Inflammatory macrophage (primary cell): ENCODE measurements at places on chromosomes 2 and 18.

- no peak for DNase-seq
Observed at GRCh38 chr2:60413814-60414168, 139.7 kb downstream of the BCL11A start.

GRCh38 chr2:206561962-206562361 lies 80.3 kb upstream of the FAM237A start:
- no peak for DNase-seq

DNA sequence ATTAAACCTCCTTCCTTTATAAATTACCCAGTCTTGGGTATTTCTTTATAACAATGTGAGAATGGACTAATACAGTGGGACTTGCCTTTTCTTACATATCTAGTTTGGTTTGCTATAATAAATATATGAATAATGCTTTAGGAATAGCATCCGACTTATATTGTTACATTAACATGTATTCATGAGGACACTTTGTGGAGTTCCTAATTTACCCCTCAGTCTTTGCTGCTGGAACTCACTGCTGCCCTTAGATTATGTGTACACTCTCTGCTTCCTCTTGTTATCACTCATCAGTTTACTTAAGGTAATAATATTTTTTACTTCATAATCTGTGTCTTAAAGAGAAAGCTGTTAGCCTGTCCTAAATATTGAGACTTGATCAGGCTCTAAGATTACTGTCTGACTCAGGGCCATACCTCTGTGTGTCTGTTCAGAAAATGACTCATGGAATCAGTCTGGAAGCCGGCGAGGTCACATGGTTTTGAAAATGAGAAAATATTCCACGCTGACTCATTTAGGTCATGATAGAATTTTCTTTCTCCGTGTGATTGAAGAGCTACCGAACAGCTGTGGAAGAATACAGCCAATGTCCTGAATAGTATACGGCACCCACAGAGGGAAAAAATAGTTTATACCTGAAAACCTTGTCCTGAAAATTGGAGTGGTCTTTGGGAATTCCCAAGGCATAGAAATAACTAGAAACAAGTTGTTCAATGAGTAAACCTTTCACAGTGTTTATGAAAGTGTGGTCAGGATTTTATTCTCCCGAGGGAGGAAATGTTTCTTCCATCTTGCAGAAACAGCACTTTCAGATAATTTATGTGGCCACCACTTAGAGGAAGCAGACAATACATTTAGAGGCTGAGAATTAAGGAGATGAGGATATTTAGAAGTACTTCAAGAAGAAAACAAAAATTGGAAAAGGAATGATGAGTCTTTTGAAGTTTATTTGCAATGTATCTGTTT lies 156.4 kb downstream of the DSEL start:
- DNase-seq = peak; percentile 8

DNA sequence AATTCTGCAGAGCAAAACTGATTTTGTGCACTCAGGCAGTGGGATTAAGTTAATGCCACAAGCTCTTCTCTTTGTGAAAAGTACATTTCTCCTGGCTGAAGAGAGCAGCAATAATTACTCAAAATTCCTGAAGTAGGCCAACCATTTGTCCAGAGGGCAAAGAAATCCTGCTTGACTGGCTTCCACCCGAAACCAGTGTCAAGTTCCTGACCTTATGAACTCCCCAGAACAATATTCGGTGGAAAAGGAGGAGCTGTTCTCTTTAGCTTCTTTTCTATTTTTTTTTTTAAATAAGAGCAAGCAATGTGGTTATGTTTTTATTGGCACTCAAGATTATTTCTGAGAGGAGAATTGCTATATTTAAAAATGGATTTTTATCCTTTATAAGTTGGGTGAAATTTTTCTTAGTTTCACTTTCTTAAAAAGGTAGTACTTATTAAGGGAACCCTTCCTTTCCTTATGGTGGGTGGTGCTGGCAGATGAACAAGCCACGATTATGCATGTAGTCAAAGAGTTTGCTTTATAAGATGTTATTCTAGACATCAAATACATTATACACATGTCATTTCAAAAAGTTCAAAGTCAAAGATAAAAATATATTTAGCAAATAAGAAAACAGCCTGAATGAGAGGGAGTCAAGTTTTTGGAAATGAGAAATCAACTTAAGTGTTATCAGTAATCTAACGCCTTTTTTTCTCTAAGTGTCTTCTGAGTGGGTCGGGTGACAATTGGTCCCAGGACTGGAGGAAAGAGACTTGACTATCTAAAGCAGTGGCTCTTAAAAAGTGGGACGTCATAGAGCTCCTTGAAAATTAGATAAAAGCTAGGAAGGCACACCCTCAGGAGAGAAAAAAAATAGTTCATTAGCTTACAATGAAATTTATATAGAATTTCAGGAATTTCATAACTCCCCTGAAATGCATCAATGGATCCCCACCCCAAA lies 194.5 kb downstream of the IKZF2 start:
- no peak for DNase-seq

DNA sequence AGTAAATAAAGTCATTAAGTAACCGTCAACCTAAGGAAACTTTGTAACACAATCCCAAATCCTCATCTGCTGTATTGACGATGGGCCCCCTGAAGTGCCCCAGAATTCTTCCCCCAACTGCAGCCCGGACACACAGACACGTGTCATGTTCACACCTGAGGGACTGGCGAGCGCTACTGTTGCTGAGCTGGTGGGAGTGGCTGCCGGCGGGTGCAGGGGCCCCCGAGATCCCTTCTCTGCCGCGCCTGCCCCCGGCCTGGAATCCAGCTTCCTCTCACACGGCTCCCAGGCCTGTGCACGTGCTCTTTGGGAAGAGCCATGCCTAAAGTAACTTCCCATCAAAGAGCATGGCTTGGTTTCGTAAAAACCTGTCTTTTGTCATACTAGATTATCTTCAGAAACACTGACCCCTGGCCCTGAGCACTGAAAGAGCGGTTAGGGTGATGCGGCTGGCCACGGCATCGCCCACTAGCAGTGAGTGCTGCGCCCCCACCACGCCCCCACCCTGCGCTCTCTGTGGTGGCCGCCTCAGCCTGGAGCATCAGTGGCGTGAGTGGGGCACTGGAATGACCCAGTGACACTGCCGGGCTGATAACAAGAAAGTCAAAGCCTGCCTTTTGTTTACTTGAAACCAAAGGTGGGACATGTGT lies 56.0 kb downstream of the ADI1 start:
- DNase-seq = no peak

DNA sequence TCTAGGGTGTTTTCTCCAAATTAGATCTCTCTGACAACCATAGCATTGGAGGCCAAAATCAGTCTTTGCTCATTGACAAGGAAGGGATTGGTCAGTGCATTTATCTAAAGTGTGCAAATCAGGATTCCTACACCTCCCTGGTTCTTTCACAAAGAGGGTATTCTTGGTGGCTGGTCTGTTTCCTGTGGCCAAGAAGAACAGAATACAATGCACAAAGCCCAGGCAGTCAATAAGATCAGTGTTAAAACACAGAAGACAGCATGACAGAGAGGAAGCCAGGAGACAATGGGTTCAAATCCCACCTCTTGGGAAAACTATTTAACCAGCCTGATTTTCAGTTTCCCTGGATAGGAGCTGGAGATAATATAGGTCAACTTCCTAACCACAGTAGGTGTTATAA lies 46.1 kb upstream of the THOC1 start:
- DNase-seq = no peak

DNA sequence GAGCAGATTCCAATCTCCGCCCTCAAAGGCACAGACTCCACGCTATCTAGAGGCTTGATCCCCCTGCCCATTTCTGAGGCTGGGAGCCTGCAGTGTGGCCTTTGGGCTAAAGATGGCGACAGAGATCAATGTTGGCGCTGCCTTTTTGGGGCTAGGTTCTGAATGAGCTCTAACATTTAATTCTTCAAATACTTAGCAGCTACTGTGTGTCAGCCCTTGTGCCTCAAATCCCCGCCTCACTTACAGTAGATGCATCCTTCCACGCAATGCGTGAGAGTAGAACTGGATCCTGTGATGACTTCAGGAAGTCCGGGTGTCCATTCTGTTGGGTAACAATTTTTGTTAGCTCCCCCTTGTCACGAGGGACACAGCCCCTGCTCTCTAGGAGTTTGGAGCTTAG lies 12.4 kb downstream of the IL1F10 start:
- peak; percentile 70 for DNase-seq

DNA sequence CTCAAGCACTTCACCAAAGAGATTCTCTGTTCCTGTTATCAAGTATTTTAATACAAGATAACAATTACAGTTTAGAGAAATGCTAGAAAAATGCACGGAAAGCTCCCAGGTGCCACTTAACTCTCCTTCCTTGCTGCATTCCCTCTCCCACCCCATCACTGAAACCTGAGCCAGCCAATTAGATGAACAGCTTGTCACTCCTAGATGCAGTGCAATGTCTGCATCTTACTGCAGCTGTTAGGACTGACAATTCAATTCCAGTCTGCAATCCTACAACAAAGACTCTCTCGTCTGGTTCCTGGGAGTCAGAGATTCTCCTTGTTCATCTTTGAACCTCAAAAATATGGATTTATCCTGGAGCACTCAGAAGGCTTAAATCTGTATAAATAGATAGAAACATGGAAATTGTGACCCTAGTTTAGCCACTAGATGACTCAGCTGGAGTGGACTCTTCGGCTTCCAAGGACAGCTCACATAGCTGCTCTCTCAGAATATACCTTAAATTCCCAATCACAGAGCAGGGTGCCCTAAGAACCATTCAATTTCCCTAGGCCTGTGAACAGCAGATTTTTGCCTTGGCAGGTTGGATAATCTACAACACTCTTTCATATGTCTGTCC lies 311.1 kb downstream of the NRXN1 start:
- DNase-seq = no peak

- no peak for DNase-seq
Observed at GRCh38 chr2:168565112-168565511, 109.0 kb downstream of the CERS6 start.

DNA sequence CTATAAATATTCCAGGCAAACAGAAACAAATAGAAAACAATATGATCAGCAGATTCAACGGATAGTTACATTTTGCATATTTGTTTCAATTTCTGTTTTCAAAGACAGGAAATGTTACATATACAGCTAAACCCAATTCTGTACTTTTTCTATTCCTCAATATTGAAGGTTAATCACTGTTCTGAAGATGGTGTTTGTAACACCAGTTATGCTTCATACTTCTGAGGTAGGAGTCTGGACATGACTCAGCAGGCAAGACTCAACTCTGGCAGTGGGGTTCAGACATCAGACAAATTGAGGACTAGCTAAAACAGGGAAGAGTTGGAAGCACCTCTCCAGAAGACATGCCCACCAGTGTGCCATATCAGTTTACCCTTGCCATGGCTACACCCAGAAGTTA lies 16.6 kb downstream of the SERPINB13 start:
- DNase-seq = no peak

- DNase-seq = peak; percentile 52
Observed at GRCh38 chr18:57618910-57619309, 2.7 kb downstream of the NARS1 start.

GRCh38 chr2:137638932-137639331 lies 325.3 kb upstream of the HNMT start:
- no peak for DNase-seq

DNA sequence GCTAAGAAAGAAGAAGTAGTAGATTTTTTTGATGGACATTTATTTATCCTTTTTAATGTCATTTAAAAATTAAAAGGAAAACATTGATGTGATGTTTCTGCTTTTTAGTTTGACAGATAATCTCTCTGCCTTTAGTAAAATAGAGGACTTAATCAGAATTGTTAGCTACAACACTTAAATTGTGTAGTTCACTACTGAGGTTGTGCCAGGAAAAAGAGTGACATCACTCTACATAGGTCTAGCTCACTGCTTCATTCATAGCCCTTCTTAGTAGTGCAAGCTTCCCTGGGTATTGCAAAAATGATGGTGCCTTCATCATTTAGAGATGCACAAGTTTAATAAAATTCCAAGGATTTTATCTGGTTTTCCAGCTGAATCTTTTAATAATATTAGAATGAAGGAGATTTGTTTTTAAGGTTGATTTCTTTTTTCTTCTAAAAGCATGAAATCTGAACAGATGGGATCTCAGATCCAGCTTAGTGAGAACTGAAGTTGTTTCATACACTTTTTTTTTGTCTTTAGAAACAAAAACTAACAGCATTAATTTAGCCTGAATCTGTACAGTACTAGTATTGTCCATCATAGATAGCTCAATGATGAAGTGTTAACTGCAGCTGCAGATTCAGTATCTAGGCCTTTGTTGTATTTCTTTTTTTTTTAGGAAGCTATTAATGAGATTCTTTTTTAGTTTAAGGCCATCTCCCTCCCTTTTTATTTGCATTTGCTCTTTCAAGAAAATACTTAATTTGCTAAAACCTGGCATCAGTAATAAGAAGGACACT lies 20.6 kb upstream of the TMEFF2 start:
- DNase-seq = no peak

GRCh38 chr2:174553811-174554493 lies 43.7 kb downstream of the WIPF1 start:
- DNase-seq = no peak

DNA sequence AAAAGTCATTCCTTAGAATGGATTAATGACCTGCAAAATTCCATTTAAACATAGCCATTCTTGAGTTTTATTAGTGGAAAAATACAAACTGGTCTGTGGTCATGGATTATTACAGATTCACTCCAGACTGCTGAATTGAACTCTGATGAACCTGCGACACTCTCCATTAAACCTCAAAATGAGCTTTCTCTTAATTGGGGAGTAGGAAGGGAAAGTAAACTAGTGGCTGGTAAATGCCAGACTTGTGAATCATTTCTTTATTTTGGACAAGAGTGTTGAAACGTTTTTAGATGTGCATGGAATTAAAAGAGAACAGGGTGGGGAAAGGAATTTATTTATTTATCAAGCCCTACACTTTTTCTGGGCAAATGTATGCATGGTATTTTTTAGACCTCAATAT lies 321.2 kb upstream of the FANCL start:
- no peak for DNase-seq

- no peak for DNase-seq
Observed at GRCh38 chr2:215756346-215756730, 257.0 kb downstream of the MREG start.

DNA sequence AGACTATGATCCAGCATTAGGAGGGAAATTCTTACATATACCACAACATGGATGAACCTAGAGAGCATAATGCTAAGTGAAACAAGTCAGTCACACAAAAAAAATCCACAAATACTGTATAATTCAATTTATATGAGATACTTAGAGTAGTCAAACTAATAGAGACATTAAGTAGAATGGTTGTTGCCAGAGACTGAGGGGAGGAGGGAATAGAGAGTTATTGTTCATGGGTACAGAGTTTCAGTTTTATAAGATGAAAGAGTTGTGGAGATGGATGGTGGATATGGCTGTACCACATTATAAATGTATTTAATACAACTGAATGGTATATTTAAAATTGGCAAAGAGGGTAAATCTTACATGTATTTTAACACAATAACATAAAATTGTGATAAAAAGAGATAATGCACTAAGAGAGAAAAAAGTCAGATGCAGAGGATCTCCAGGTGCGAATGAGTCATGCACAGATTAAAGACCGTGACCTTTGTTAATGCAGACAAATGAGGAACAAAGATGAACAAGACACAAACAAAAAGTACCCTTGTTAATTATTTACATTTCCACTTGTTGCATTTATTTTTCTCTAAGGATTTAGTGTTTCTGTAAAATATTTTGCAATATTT lies 541.7 kb upstream of the MEX3C start:
- DNase-seq = no peak

- DNase-seq = no peak
Observed at GRCh38 chr2:235839226-235839625, 329.0 kb downstream of the GBX2 start.
